D341Med (cell line): ENCODE measurements at places on chromosomes 16 and 17.

- peak; percentile 80 for DNase-seq
These were observed 23.8 kb downstream of the EZH1 start for GRCh38 chr17:42720996-42721583.

DNA sequence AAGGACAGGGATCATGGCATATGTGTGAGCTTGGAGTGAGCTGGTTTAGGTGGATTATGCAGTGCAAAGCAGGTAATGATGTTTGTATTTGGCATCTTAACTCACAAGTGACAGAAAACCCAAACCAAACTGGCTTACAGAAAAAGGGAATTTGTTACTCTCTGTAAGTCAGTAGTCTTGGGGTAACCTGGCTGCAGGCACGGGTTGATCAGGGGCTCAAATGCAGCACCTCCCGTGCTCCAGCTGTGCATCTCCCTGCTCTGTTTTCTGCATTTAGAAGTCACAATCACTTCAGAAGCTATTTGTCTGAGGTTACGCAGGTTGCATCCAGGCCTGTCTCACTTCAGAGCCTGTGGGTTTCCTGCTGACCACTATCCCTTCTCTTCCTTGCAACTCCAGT is 354.3 kb downstream of the CPPED1 start:
- DNase-seq: no peak

DNA sequence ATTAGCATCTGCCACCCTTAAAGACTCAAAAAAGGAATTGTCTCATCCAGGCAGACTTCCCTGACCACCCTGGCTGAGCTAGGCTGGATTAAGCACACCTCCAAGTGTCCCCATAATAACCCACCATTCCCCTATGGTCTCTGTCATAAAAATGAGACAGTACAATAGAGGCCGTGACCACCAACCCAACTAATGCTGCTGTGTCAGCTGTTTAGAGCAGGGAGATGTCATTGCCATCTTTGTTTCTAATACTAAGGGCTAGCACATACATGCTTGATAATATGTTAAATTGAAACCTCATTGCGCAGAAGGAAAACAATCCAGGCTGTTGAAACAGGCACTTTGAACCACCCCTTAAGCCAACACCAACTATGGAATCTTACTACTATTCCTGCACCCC is 7.2 kb upstream of the ADAMTS18 start:
- DNase-seq: no peak

DNA sequence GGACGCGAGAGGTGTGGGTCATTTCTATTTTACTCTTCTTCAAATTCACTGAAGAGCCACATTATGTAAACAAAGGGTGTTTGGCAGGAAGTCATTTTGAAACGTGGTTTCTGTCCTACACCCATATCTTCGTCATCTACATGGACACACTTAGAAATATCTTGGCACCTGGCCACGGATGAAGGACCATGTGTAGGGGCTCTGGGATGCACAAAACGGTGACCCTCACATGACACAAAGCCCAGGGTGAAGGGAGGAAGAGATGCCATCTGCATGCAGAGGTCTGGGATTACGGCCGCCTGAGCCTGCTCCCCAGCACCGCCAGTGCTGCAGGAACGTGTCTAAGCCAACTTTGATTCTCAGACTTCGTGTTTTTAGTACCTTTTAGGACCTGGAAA is 130.2 kb upstream of the CHMP6 start:
- DNase-seq: no peak

DNA sequence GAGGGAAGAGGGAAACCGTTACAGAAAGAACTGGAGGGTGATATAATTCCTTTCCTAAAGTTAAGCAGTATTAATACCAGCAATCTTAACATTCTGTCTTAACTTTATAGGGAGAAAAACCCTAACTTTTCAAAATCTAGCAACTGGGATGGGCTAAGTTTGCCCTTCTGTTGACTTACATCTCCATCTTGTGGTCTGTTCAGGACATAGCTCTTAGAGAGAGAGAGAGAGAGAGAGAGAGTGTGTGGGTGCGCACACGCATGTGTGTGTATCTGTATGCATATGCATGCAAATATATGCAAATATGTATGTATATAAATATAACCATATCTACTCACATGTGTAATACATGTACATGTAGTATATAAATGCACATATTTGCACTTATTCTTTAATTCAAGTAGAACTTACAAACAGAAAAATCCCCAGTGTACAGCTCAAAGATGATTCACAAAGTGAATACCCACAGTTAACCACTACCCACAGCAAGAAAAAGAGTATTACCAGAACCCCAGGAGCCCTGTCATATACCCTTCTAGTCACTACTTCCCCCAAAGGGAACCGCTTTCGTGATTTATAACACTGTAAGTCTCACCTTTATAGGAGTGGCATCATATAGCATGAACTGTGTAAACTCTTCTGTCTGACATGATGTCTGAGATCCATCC is 46.5 kb downstream of the STX8 start:
- peak; percentile 21 for DNase-seq

GRCh38 chr17:49343273-49343672 is 18.8 kb downstream of the ZNF652 start:
- DNase-seq: no peak
